ENCODE measurements at places on chromosomes 1 and 21.

GRCh38 chr21:44897326-44898010 is 23.2 kb downstream of the ITGB2 start:
- no peak for DNase-seq

GRCh38 chr1:235910357-235911299 is 43.9 kb upstream of the LYST start:
- peak; percentile 37 for DNase-seq

DNA sequence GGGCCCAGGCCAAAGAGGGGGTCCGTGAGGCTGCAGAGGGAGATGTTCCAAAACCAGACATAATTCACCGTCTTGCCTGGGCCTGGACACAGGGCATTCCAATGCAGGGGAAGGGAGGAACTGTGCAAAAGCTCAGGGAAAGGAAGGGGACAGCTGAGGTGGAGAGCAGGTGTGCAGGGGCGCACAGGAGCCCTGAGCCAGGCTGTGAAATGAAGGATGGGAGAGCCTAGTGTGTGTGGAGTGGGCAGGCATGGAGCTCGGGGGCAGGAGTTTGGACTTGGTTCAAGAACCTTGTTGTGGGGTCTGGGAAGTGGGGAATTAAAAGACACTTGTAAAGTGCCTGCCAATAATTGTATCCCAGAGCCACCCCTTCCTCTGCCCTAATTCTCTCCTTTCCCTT is 2.3 kb downstream of the TNNI1 start:
- no peak for DNase-seq

DNA sequence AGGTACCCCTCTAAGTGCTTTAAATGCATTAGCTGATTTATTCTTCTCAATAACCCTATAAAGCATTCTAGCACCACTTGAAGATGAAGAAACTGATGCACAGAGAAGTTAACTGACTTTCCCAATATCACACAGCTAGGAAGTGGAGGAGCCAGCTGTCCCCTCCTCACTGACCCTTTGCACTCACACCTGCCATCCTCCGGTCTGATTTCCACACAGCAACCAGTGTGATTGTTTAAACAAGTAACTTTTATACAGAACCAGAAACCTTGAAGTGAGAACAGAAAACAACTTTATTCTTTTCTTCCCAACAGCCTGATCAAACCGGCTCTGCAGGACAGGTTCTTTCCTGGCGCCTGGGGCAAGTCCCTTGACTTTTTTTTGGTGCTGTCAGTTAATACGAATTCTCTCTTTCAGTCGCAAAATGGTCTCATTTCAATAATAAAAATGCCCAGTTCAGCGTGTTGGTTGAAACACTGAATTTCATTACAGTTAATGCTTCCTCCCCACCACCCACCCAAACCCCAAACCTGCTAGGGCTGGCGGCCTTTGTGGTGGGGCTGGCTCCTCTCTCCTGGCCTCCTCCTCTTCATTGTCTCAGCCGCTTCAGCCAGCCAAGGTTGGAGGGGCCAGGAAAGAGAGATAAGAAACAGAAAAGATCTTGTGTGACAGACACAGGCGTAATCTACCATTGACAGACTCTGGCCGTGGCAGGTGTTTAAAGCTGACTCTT is 26.4 kb upstream of the EEIG2 start:
- no peak for DNase-seq

DNA sequence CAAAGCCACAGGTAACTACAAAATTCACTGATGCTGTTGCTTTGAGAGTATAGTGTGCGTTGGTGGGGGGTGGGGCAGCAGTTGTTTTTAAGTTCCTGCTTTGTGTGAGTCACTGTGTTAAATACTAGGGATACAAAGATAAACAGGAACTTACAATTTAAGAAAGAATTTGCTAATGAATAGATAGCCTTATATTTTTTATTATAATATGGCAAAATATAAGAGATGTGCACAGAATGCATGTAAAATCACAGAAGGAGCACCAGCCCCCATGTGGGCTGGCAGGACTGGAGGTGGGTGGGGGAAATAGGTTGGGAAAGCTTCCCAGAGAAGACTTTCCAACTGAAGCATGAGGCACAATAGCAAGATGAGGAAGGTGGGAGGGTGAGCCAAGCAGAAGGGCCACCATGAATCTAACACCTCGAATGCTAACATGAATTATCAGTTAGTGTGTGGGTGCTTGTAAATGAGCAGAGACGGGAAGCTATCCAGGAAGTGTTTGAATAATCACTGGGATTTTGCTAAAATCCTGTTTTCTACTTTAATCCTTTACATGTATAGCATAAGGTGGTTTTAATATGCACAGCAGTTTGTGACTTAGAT is 57.0 kb upstream of the RAVER2 start:
- DNase-seq = no peak

- DNase-seq = no peak
These were observed 220.3 kb upstream of the LYPLAL1 start for GRCh38 chr1:218953386-218953785.

DNA sequence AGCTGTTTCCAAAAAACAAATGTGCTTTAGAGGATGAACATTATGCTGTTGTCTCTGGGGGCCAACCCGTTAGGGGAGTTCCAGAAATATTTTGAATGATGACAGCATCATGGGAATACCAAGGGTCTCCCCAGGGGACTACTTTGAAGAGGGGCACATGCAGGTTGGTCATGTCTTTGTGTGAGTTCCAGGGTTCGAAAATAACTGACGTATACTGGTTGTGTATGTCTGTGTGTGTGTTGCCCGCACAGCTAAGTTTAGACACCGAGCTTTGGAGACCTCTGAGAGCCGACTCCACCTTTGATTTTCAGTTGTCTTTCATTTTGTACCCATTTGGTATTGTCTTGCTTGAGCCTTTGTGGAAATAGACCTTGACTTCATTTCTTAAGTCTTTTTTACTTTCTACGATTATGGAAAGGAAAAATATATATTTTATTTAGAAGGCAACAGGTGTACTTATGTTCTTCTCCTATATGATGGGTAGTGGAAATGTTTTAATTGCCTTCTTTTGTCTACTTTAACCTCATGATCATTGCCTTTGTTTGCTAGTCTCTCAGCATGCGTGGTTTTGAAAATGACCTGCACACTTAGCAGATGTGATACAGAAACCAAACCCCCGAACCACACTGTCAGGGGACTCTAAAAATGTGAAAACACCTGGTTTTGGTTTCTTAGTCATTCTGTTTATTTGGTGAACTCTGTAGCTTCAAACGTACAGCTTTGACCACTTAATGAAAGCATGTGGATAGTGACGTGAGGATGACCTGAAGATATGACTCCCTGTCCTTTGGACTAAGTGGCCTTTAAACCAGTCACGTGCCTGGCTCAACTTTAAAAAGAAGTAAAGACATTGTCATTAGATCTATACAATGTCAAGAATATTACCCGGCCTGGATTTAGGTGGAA is 56.5 kb downstream of the GALNT2 start:
- no peak for DNase-seq

GRCh38 chr1:25933479-25934365 is 27.5 kb upstream of the STMN1 start:
- DNase-seq = no peak

GRCh38 chr1:15430787-15431570 is 7.3 kb upstream of the CTRC start:
- peak; percentile 67 for DNase-seq

DNA sequence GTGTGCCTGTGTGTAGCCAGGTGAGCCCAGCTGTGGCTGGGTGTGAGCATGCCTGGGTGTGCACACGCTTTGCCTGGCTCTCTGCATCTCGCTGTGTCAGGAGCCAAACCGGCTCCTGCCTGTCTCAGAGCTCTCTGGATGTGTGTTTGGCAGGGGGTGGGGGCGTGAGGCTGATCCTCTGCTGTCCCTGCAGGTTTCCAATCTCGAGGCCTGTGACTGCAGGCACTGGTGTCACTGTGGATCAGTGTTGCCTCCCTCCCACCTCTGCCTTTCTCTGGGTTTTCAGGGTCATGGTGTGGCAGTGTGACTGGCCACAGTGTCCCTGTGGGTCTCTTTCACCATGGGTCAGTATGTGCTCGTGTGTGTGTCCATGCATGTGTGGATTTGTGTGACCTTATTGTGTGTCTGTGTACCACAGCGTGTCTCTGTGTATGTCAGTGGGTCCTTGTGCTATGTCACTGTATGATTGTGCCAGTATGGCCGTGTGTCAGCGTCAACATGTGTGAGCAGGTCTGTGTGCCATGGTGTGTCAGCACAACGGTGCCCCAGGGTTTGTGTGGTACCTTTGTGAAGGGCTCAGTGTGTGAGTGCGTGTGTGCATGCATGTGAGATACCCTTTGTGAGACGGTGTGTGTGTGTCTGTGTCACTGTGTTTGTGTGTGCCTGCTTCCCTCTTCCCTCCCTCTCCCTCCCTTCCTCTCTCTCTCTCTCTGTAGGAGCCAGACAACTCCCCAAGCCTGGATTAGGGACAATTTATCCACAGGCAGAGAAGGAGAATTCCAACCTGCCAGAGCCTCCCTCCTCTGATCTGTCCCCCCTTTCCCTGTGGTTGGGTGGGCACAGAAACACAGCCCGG is 43.4 kb downstream of the AHDC1 start:
- no peak for DNase-seq

- no peak for DNase-seq
These were observed 46.8 kb downstream of the DSCAM start for GRCh38 chr21:40800126-40800525.

GRCh38 chr1:207049974-207050391 is 1.0 kb downstream of the YOD1 start:
- DNase-seq = no peak

- no peak for DNase-seq
These were observed 10.2 kb upstream of the IL10 start for GRCh38 chr1:206782448-206782847.

- no peak for DNase-seq
These were observed 226.1 kb downstream of the KCTD3 start for GRCh38 chr1:215793180-215793579.

DNA sequence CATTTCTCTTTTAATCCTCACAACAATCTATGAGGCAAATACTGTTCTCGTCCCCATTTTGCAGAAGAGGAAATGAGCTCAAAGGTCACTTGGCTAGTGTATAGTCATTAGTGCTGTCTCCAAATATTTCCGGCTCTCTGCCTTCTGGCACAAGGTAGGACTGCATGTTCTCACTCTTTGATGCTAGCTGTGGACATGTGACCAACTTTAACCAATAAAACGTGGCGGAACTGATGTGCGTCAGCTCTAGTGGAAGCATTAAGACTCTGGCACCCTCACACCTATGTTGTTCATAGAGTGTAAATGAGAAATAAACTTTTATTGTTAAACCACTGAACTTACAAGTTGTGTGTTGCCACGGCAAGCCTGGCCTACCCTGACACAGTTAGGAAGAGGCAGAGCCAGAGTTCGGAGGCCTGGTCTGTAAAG is 5.0 kb upstream of the KIF21B start:
- no peak for DNase-seq

- DNase-seq = no peak
These were observed 70.4 kb downstream of the CACHD1 start for GRCh38 chr1:64540265-64540791.

- peak; percentile 40 for DNase-seq
These were observed 45.2 kb upstream of the CNTN2 start for GRCh38 chr1:204997591-204998355.

DNA sequence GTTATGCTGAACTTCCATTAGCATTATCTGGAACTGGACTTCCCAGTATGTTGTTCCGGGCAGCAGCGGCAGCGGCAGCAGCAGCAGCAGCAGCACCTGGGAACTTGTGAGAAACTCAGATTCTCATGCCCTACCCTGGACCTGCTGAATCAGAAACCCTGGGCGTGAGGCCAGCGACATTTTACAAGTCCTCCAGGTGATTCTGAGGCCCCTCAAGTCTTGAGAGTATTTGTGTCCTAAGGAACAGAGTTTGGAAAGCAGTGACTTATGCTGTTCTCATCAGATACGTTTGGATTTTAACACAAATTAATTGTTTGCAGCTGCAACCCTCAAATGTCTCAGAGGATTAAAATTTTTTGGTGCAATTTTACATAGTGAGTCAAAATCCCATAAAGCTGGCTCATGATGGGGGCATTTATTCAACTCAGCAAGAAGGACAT is 157.2 kb upstream of the KAZN start:
- DNase-seq = no peak

- no peak for DNase-seq
These were observed 8.3 kb downstream of the SDE2 start for GRCh38 chr1:225990705-225991464.

DNA sequence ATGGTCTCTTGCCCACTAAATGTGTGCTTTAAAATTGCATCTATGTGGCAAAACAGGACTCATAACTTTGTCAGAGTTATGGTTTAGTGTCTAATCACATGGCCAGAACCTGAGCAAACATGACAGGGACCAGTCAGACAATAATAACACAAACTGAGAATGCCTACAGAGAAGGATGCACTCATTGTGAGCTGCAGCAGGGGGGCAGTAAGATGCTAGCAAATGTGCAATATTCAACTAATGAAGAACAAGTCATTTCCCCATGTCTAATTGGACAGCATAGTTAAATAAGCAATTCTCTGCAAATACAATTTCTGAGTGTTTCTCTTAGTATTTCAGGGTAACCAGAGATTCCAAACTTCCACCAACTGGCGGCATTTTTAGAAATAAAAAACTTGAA is 30.8 kb downstream of the SPAG17 start:
- DNase-seq = no peak

Data from heart left ventricle (tissue), 16 donors.